T-cell (primary cell): ENCODE measurements at places on chromosomes 1 and 21.

- no peak for DNase-seq
These were observed 6.5 kb downstream of the WNT3A start for GRCh38 chr1:228013131-228013934.

DNA sequence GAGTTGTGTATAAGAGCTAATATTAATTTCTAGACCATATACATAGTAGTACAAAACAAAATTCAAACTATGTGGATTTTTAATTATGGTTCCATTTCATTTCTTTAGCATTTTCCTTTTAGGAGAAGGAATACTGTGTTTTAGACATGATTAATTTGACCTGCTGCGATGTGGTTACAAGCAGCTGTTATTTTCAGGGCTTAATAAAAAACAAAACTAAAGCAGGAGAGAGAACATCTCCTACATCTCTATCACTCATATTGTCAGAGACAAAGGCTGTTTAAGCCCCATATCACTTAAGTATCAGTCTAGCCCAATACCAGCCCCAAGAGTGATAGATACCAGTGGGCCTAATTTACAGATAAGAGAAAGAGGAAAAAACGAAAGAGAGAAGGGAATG, 47.6 kb downstream of the ILDR2 start:
- DNase-seq, result no peak

DNA sequence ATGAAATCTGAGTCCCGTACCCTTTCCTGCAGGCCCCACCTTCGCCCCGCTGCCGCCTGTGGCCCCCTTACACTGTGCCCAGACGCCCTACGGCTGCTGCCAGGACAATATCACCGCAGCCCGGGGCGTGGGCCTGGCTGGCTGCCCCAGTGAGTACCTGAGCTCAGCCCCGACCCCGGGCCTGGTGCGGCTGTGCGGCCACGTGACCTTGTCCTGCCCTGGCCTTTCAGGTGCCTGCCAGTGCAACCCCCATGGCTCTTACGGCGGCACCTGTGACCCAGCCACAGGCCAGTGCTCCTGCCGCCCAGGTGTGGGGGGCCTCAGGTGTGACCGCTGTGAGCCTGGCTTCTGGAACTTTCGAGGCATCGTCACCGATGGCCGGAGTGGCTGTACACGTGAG, 25.2 kb downstream of the AGRN start:
- DNase-seq, result no peak

- no peak for DNase-seq
These were observed 104.8 kb upstream of the WNT4 start for GRCh38 chr1:22247527-22248245.

DNA sequence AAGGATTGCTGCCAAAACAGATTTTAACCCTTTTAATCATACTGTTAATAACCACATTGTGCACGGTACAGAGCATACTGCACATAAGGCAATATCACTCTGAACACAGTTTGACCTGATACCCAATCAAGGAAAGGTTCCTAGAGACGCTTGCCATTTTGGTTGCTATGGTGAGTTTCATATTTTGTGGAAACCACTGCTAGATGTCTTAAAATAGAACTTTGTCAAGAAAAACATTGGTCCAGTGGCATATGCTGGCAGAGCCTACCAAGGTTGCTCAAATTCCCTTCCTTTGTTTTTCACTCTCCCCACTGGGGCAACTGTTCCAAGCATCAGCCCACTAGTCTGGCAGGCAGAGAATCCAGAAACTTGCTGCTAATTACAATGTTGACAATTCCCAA, 114.8 kb upstream of the DPYD start:
- DNase-seq, result no peak

DNA sequence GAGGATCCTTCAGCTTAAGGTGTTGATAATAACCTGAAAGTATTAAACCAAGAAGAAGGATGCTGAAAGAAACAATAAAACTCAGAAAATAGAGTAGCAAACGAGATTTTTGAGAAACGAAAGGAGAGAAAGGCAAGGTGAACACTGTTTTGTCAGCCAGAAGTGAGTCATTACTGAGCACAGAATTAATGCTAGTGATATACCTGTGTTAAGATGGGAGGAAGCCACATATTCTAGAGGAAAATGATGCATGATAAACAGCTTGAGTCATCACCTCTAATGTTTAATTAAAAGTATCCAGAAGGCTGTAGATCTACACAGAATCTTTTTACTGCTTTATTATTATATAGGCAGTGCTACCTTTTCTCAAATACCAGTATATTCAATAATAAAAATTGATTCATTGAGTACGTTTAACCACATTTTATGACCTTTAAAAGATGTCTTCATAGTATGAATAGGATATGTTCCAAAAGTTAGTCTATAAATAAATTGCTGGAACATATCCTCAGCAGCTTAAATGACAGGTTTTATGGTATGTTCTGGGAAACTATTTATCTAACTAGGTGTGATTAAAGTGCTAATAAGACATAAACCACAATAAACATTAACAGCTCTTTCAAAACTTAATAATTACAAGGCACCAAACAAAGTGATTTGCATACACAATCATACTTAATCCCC, 10.3 kb downstream of the SH3GLB1 start:
- DNase-seq, result no peak

DNA sequence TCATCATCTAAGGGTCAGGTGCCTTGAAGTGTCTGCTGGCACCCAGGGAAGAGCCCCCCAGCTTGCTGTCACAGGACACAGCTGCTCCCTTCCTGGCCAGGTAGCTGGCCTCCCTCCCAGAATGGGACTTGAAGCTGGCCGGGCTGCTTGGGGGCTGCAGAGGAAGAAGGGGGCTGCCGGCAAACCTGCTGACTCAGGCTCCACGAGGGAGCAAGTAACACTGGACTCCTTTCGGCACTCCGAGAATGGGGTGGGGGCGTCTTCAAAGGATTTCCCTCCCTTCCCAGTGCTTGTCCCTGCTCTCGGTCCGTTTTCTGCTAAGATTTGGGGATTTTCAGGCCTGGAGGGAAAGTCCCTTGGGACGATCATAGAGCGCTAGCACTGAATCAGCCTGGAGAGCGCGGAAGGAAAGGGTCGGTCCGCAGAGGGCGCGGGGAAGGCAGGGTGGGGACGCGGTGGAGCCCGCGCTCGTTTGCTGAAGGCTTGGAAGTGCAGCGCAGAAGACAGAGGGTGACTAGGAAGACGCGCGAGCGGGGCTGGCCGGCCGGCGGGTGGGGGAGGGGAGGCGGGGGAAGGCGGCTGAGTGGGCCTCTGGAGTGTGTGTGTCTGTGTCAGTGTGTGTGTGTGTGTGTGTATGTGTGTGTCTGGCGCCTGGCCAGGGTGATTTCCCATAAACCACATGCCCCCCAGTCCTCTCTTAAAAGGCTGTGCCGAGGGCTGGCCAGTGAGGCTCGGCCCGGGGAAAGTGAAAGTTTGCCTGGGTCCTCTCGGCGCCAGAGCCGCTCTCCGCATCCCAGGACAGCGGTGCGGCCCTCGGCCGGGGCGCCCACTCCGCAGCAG, at the start of gene CSF1:
CSF1 (plus strand) TSS at position 727 of the 840 bp plus-strand sequence. CDS start 175 bp downstream, outside the sequence.
- DNase-seq, result peak; percentile 33

- peak; percentile 28 for DNase-seq
These were observed 13.5 kb downstream of the LDLRAP1 start for GRCh38 chr1:25556791-25557476.

DNA sequence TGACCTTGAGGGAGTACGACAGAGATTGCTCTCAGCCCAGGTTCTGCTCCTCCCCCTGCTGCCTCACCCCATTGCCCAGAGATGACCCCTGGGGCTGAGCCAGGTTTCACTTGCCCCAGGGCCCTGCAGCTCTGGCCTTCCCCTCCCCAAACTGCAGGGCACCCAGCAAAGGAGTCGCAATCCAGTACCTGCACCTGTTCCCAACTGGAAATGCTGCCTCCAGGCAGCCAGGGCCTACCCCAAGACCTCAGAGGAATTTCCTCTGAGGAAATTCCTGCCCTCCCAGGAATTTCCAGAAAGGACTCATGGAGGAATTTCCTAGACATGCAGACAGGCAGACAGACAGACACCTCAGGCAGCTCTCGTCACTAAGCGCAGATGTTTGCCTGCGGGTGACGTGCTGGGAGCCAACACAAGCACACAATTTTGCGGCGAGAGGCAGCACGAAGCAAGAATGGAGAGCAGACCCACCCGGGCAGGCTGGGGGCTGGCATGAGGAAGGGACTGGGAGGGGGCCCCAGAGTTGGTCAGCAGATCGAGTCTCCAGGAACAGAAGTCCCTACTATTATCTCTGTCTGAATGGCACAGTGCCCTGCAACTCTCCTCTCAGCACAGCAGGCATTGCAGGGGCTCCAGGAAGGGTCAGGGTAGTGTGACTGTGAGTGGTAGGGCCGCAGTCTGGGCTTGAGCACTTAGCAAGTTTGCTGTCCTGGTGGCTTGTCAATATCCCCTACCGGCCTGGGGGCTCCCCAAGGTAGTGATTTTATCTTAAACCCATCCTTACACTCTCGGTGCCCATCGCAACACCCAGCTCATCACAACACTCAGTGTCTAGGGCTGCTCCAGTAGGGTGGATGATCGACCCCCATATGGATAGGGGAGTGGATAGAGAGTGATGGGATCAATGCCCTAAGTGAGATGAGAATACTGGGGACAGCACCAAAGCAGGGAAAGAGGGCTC, 2.9 kb upstream of the EFNA1 start:
- DNase-seq, result no peak

- DNase-seq, result no peak
These were observed 17.7 kb downstream of the FOXJ3 start for GRCh38 chr1:42317308-42317707.

GRCh38 chr1:157803851-157804250, 16.1 kb downstream of the FCRL1 start:
- DNase-seq, result no peak

DNA sequence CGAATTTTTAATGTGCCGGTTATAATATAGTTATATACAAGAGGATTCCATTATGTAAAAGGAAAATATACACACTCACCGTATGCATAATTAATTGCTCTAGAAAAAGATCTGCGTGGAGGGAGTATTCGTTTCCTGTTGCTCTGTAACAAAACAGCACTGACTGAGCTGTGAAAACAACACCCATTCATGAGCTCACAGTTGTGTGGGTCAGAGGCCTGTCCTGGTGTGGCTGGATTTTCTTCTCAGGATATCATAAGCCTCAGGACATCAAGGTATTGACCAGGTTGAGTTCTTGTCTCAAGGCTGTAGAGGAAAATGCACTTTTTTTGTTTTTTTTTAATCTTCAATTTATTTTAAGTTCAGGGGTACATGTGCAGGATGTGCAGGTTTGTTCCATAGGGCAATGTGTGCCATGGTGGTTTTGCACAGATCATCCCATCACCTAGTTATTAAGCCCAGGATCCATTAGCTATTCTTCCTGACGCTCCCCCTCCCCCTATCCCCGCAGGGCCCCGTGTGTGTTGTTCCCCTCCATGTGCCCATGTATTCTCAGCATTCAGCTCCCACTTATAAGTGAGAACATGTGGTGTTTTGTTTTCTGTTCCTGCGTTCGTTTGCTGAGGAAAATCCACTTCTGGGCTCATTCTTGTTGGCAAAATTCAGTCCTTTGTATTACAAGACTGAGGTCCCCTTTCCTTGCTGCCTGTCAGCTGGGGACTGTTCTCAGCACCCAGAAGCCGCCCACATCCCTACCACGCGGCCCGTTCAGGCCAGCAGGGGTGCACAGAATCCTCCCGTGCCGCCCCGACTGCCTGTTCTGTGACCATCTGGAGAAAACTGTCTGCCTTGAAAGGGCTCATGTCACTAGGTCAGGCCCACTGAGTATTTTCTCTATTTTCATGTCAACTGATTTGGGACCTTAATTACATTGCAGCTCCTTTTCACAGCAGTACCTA, 87.4 kb upstream of the ERRFI1 start:
- no peak for DNase-seq

- DNase-seq, result no peak
These were observed 9.1 kb downstream of the KCNT2 start for GRCh38 chr1:196598942-196599748.

GRCh38 chr1:57536749-57537423, 113.0 kb upstream of the DAB1 start:
- DNase-seq, result no peak

GRCh38 chr1:183411091-183411490, 7.1 kb downstream of the NMNAT2 start:
- DNase-seq, result no peak

GRCh38 chr1:234515411-234515810, 36.4 kb upstream of the TARBP1 start:
- no peak for DNase-seq

DNA sequence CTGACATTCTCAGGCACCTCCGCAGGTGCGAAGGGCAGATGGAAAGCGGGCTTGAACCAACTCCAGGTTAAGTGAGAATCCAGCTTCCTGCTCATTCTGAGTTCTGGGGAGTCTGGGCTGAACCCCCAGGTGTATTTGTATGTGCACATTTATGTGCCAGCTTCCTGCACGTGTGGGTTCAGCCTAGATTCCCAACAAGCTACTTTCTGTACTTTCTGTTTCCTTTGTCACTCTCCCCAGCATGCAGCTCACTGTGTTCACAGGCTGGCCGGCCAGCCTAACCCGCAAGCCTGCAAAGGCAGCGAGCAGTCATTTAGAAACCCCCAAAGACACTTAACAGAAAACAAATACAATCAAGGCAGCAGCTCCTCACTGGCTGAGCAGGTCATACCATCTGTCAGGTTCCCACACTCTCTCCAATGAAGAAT, 1.3 kb upstream of the IL19 start:
- peak; percentile 56 for DNase-seq

- no peak for DNase-seq
These were observed 332.2 kb downstream of the CHRM3 start for GRCh38 chr1:239718571-239718970.

DNA sequence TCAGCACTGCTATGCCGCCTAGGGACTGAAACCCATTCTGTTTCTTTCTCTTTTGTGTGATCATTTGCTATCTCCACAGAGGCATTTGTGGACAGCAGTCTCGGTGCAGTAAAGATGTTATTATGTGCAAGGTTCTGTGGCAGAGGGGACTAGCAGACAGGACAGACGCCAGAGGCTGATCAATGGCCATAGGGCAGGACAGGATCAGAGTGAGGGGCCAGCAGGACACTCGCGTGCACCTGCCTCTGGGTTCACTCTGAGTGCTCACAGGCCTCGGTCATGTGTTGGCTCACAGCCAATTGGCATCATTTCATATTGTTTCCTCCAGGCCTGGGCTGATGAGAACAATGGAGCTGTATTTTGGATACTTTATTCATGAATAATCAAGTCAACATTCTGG, 212.6 kb downstream of the TGFB2 start:
- DNase-seq, result no peak
